Activated CD4-positive, alpha-beta memory T cell treated with anti-CD3 and anti-CD28 coated beads, Interleukin-2, amount 10 ng/mL, durations not matched to agents 7 days and 5 days (primary cell): ENCODE measurements at places on chromosomes 16 and 17.

DNA sequence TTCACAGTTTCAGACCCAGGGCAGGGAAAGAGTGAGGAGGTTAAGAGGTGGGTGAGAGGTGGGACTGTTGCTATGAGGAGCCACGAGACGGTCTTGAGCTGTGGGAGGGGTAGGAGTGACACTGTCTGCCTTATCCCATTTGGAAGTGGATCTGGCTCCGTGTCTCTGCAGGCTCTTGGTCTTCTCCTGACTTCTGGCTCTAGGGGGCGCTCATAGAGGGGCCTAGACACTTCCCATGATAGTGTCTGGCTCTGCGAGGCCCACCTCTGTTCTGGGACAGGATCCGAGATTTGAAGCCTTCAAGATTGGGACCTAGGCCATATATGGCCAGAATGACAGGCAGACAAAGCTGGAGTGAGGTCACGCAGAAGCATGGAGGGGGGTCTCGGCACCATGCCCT is 204.5 kb downstream of the GSG1L start:
- no peak overlapping the region for H3K27ac ChIP-seq
- H3K27me3 ChIP-seq: no peaks in the 10 kb centered on the region
- no peaks in the 10 kb centered on the region for H3K36me3 ChIP-seq
- no peak for DNase-seq
- H3K4me3 ChIP-seq: no peak overlapping the region

DNA sequence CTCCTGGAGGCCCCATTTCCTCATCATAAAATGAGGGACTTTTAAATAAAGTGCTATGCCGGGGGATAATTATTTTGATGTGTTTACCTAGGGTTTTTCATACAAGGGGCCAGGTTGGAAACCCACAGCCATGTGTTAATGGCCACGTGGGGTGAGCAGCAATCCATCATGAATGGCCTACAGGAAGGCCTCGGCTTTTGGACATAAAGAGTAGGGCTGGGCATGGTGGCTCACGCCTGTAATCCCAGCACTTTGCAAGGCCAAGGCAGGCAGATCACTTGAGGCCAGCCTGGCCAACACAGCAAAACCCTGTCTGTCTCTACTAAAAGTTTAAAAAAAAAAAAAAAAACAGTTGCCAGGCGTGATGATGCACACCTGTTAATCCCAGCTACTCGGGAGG is 40.3 kb downstream of the MEAK7 start:
- H3K4me3 ChIP-seq: no peak overlapping the region
- H3K36me3 ChIP-seq: peaks cover 57% of the 10 kb centered on the region
- no peaks in the 10 kb centered on the region for H3K27me3 ChIP-seq
- H3K4me1 ChIP-seq: peaks cover 6% of the 10 kb centered on the region
- no peak overlapping the region for H3K27ac ChIP-seq

DNA sequence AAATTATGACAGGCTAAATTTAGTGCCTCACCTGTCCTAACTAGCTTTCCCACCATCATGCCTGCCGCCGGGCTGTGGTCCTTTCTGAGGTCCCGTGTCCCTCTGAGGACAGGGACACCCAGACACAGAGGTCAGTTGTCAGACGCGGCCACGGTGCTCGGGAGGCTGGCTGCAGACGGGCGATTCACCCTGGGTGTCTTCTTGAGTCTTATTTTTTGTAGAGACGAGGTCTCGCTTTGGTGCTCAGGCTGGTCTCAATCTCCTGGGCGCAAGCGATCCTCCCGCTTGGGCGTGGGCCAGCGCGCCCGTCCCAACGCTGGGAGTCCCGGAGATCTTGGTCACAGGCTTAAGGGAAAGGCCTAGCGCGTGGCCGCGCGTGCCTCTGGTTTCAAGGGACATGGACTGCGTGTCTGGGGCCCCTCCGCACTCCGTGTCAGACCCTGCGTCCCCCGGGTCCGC is 797 bp upstream of the RAB11FIP3 start:
- peaks cover 31% of the 10 kb centered on the region for H3K4me1 ChIP-seq
- H3K27me3 ChIP-seq: peaks cover 15% of the 10 kb centered on the region
- no peak overlapping the region for H3K27ac ChIP-seq
- peaks cover 4% of the 10 kb centered on the region for H3K36me3 ChIP-seq

- H3K4me3 ChIP-seq: peak overlapping the region; percentile 22
- DNase-seq: peak; percentile 78
- H3K36me3 ChIP-seq: peaks cover 9% of the 10 kb centered on the region
- peak overlapping the region; percentile 31 for H3K27ac ChIP-seq
Observed at GRCh38 chr17:64599187-64599676, 62.9 kb downstream of the SMURF2 start.

GRCh38 chr17:39631403-39631802 is 4.7 kb downstream of the PPP1R1B start:
- no peak for DNase-seq
- H3K4me1 ChIP-seq: peaks cover 19% of the 10 kb centered on the region
- peaks cover 33% of the 10 kb centered on the region for H3K27me3 ChIP-seq
- no peaks in the 10 kb centered on the region for H3K36me3 ChIP-seq

- H3K4me3 ChIP-seq: no peak overlapping the region
- H3K4me1 ChIP-seq: no peaks in the 10 kb centered on the region
- H3K27me3 ChIP-seq: no peaks in the 10 kb centered on the region
- no peak for DNase-seq
- H3K27ac ChIP-seq: no peak overlapping the region
Observed at GRCh38 chr17:37117373-37118142, 168.8 kb downstream of the AATF start.

- no peak overlapping the region for H3K4me3 ChIP-seq
- no peak overlapping the region for H3K27ac ChIP-seq
- peaks cover 44% of the 10 kb centered on the region for H3K27me3 ChIP-seq
- no peak for DNase-seq
- no peaks in the 10 kb centered on the region for H3K36me3 ChIP-seq
Observed at GRCh38 chr16:82178352-82178751, 8.3 kb upstream of the MPHOSPH6 start.

GRCh38 chr16:20870122-20870820 is 29.9 kb downstream of the DCUN1D3 start:
- H3K27ac ChIP-seq: no peak overlapping the region
- peaks cover 46% of the 10 kb centered on the region for H3K36me3 ChIP-seq
- peaks cover 80% of the 10 kb centered on the region for H3K4me1 ChIP-seq

DNA sequence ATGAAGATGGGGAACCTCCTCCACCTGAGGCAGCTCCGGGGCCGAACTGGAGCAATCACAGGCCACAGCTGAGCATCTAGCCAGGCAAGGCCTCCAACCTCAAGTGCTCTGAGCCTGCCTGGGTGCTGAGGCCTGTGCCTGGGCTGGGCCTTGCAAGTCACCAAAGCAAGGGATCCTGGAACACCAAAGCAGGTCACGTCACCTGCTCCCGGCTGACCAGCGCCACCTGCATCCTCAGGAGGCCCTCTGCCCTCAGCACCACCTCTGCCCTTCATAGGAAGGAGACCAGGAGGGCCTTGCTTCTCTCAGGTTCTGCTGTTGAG is 68.0 kb downstream of the SMPD3 start:
- DNase-seq: no peak
- no peak overlapping the region for H3K27ac ChIP-seq
- H3K4me3 ChIP-seq: no peak overlapping the region
- H3K4me1 ChIP-seq: peaks cover 20% of the 10 kb centered on the region
- no peaks in the 10 kb centered on the region for H3K36me3 ChIP-seq

GRCh38 chr16:30615358-30616091 is 5.3 kb upstream of the ZNF689 start:
- no peak overlapping the region for H3K27ac ChIP-seq
- no peaks in the 10 kb centered on the region for H3K36me3 ChIP-seq
- H3K4me3 ChIP-seq: no peak overlapping the region
- H3K27me3 ChIP-seq: peaks cover 17% of the 10 kb centered on the region
- peak; percentile 85 for DNase-seq
- H3K4me1 ChIP-seq: peaks cover 12% of the 10 kb centered on the region

DNA sequence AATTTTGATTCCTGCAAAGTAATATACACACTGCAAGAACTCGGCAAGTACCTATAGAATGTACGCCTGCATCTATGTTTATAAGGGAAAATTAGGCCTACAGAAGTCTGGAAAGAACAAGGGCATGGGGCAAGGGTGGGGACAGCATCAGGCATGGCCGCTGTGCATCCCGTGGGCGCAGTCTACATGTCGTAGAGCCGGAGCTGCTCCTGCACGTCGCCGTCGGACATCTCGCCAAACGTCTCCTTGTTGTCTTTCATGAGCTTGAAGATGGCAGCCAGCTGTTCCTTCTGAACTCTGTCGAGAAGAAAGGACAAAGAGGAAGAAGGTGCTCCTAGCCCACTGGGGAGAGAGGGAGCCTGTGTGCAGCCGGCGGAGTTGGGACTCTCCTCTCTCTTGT is 33.4 kb downstream of the MXRA7 start:
- no peaks in the 10 kb centered on the region for H3K36me3 ChIP-seq
- H3K27me3 ChIP-seq: peaks cover 6% of the 10 kb centered on the region
- H3K4me1 ChIP-seq: peaks cover 16% of the 10 kb centered on the region
- H3K27ac ChIP-seq: no peak overlapping the region

GRCh38 chr16:54936201-54936978 is 5.7 kb downstream of the IRX5 start:
- peaks cover 24% of the 10 kb centered on the region for H3K4me1 ChIP-seq
- peaks cover 23% of the 10 kb centered on the region for H3K36me3 ChIP-seq
- DNase-seq: no peak
- peaks cover 87% of the 10 kb centered on the region for H3K27me3 ChIP-seq

- H3K4me1 ChIP-seq: no peaks in the 10 kb centered on the region
- no peaks in the 10 kb centered on the region for H3K27me3 ChIP-seq
- no peak overlapping the region for H3K4me3 ChIP-seq
- no peak for DNase-seq
- no peak overlapping the region for H3K27ac ChIP-seq
Observed at GRCh38 chr16:54511222-54511731, 224.7 kb upstream of the IRX3 start.
